ENCODE measurements at places on chromosomes 7 and 10.

DNA sequence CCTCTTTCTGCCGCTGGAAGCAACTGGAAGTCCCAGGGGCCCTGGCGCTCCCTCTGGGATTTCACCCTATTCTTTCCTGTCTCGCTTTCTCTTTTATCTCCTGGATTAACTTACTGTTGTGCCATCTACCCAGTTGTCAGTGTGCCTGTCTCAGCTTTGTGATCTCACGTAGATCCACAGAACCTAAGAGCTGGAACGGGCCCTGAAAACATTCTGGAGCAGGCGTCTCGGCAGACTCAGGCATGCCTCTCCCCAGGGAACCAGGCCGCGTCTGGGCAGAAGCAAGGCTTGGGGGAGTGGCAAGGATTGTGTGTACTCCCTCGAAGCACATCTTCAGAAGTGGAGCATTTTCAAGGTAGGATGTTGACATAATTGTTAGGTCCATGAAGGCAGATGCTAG, 87.2 kb downstream of the KCNMA1 start:
- no peak for DNase-seq

GRCh38 chr7:24573554-24574338, 494 bp downstream of the PALS2 start:
- DNase-seq, result peak; percentile 5

DNA sequence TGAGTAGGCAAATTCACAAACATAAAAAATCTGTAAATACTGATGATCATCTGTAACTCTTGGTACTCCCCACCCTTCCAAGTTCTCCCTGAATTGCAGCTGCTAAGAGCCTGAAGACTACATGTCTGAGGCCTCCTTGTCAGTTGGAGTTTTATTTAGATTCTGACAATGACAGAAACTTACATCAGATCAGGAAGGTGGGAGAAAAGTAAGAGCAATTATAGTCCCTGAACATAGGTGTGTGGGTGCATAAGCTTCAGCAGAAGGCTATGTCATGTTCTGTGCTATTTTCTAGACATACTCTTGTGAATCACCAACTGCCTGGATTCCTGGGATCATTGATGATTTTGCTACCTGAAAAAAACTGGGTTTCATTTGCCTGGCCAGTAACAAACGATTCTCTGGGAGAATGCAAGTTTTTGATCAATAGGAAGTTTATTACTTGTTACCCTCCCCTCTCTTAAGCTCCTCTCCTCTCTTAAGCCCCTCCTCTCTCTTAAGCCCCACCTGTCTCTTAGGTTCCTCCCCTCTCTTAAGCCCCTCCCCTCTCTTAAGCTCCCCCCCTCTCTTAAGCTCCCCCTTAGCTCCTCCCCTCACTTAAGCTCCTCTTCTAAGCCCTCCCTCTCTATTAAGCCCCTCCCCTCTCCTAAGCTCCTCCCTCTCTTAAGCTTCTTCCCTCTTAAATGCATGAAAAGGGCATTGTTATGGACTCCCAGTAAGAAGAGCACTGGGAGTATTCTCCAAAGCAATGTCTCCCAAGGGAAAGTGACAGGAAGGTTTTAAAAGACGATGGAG, 1183.4 kb upstream of the AUTS2 start:
- no peak for DNase-seq

- DNase-seq, result no peak
Observed at GRCh38 chr7:30429156-30429530, 49.4 kb downstream of the NOD1 start.

DNA sequence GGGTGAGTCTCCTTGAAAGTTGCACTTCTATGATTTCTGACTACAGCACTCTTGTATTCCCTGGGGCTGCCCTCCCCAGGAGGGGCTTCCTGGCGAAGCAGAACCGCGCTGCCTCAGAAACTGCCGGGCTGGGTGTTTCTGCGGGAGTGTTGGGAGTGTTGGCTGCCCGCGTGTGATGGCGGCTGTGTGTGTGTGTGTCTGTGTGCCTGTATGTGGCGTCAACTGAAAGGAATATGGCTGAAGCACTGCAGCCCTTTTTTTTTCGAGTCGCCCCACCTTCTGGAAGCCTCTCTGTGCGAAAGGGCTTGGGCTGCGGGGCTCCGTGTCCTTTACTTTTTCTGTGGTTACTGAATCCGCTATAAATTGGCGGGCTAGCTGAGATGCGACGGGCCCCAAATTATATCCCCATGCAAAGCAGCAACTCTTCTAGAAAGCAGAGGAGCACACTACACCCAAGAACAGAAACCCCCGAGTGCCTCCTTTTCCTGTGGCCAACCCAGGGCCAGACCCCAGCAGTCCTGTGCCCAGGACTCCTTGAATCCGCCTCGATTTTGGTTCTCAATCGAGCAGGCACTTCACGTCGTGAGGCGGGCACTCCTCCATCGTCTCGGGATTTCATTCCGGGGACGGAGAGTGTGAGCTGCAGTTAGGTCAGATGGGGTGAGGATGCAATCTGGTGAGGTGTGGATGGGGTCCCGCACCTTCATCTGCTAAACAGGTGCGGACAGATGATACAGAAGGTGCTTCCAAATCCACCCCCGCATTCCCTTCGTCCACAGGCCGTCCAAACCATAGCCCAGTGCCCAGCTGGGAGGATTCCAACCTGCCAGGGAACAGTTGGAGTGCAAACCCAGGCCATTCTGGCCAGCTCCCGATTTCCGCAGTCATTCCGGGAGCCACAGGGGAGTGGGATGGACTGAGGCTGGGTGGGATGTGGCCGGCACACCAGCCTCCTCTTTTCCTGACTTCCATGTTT, 22.5 kb upstream of the ZNF273 start:
- no peak for DNase-seq

GRCh38 chr10:104582602-104582951, 58.5 kb upstream of the SORCS3 start:
- DNase-seq, result no peak

GRCh38 chr10:15857107-15857575, 3.2 kb downstream of the MINDY3 start:
- DNase-seq, result no peak

GRCh38 chr10:36669615-36670352, 455.6 kb upstream of the ANKRD30A start:
- DNase-seq, result no peak

DNA sequence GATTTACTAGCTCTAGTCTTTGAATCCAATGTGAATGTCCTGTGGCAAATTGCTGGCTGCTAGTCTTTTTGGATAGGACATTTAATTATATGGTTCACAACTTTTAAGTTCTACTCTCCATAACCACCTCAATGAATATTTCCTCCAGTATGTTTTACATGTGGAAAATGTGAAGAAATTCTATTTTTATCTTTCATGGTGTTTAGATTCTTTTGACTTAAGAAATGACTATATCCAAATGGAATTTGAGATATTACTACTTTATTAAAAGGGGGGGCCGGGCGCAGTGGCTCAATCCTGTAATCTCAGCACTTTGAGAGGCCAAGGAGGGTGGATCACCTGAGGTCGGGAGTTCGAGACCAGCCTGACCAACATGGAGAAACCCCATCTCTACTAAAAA, 202.0 kb downstream of the ARL4A start:
- DNase-seq, result no peak

- no peak for DNase-seq
Observed at GRCh38 chr7:77734659-77735421, 38.6 kb downstream of the RSBN1L start.

GRCh38 chr7:141990011-141990725, 5.5 kb upstream of the MGAM start:
- DNase-seq, result no peak

DNA sequence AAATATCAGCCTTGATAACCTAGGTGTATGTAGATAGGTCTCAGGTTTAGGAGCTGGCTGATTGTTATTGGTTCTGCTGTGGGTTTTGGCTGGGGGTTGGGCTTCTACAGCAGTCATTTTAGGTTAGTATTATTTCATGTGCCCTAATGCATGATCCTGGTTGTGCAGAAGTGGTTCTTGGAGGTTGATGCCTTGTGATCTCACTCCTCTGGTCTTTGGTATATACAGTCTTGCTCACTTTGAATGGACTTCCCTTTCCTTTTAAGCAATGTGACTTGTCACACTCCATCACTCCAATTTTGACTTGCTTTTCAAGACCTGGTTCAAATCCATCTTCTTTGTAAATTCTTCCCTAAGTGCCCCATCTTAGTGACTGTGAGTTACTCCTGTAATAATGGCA, 188.9 kb downstream of the LRMDA start:
- DNase-seq, result no peak

DNA sequence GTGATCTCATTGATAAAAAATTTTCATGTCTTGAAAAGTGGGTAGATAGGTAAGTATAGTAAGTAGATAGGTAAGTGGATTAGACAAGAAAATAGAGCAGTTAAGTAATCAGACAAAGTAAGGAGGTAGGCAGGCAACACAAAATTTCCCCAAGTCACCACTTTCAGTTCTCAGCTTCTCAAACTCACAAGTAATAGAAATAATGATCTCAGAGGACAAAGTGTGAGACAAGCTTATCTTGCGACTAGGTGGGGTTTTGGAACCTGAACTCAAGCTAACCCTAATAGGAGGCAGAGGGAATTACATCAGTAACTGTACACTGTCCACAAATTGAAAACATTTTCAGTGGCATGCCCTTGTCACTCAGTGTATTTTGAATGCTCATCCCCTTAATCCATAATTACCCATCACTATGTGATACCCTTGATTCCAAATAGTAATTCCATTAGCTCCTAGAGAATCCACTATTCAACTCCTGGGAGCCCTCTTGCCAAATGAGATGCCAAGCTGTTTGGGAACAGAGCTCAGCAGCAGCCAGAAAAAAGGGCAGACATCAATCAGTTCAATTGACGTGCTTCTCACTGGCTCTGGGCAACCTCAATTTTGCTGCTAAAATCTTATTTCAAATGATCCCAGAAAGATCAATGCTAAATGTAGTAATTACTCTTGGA, 703.2 kb downstream of the XPNPEP1 start:
- DNase-seq, result no peak

- no peak for DNase-seq
Observed at GRCh38 chr7:31487476-31487875, 26.4 kb upstream of the ITPRID1 start.

DNA sequence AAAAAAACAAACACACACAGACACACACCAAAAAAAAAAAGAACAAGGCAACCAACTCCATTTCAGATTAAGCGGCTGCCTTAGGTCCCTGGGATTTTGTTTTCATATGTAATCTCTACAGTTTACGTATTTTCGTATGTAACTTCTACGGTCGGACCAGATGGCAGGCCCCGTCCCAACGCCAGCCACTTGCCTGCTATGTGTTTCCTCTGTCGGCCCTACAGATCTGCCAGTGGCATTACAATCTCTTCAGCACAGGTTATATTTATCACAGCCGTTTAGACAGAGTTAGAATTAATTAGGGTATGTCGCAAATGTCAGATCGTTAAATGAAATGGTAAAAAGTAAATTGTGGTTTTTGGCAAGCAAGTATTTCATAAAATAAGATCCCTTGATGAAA, 99.3 kb downstream of the DNAJB6 start:
- DNase-seq, result no peak

GRCh38 chr10:33027088-33027487, 69.1 kb upstream of the ITGB1 start:
- no peak for DNase-seq

GRCh38 chr10:77827366-77827765, 99.2 kb downstream of the DLG5 start:
- DNase-seq, result no peak

DNA sequence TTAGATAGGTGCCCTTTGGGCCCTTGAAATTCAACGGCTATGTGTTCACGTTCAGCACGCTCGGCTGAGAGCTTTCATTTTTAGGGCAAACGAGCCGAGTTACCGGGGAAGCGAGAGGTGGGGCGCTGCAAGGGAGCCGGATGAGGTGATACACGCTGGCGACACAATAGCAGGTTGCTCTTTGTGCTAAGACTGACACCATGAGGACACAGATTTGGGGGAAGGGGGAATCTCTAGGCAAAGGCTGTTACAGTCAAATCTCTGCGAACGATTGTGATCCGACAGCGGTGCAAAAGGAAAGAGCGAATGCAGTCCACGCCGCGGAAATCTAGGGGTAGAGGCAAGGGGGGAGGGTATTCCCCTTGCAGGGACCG, 667 bp downstream of the KLLN start:
- peak; percentile 11 for DNase-seq

DNA sequence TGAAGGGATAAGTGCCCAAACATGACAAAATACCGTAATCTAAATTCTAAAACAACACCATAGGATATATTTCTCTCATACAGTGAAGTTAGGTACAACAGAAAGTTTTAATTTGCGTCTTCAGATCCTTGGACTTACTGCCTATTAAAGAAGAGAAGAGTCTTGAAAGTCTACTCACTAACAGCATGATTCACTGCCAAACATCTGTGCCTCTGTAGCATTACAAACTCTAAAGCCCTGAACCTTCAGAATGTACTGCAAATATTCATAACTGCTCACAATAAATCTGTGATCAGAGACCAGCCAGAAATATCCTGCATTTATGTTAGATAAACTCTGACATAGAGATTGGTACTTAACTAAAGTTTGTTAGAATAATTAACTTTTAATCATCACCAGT, 365.3 kb downstream of the PARD3 start:
- DNase-seq, result no peak

DNA sequence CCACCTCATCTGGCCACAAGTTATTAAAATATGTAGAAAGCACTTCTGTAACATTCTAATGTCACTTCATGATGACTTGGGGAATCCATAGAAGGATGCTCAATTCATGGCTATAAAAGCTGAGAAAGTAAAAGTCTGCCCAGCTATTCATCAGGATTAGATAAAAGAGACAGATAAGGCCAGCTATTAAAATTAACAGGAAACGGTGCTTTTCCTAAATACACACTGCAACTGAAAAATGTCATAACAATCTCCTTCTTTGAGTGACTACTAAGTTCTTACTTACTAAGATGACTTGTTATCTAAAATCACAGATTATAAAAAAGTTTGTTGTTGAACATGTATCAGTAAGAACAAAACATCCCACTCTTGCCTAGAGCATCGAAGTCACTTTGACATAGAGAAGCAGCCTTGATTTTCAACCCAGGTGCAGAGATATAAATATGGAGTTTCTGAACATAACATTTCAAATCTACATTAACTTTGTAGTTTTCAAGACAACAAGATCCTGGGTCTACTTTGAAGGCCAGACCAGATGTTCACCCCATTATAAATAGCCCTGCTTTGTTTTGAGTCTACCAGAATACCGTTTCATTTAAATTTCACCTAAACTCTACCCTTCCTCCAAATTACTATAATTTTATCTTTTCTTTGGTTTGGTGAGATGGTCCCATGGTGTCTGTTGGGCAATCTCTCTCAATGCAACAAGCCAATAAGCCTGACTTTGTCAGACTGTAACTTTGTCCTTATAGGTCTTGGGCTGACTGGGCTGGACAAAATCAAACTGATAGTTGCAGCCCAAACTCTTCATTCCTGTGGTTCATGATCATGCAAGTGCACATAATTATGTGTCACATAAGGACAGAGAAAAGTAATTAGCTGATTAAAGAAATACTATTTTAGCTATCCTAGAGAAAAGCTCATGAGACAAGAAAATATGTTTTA, 24.0 kb downstream of the HYCC1 start:
- no peak for DNase-seq

Data from stimulated activated CD8-positive, alpha-beta memory T cell treated with anti-CD3 and anti-CD28 coated beads, Interleukin-15, amount 100 ng/mL, for 24 hours (primary cell).